ENCODE measurements at places on chromosomes 11 and 22.
A peak's percentile ranks its signal among the peaks of the same experiment; 100 is the strongest.

- no peak for DNase-seq
Measured at GRCh38 chr11:72859126-72859525, 44.9 kb downstream of the ATG16L2 start.

- DNase-seq, result no peak
Measured at GRCh38 chr11:1779806-1780699, 16.3 kb upstream of the CTSD start.

DNA sequence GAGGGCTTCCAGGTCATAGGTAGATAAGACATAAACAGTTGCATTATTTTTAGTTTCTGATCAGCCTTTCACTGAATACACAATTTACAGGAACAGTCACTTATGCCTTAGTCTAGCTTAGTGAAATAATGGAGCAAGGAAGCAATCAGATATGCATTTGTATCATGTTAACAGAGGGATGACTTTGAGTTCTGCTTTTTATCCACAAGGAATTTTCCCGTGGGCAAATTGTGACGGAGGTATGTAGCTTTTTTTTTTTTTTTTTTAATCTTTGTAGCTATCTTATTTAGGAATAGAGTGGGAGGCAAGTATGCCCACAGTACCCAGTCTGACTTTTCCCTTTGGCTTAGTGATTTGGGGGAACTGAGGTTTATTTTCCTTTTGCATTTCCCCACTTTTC, 3.4 kb upstream of the NLRP10 start:
- DNase-seq, result no peak

GRCh38 chr11:82986446-82986845, 84.9 kb downstream of the DDIAS start:
- no peak for DNase-seq

DNA sequence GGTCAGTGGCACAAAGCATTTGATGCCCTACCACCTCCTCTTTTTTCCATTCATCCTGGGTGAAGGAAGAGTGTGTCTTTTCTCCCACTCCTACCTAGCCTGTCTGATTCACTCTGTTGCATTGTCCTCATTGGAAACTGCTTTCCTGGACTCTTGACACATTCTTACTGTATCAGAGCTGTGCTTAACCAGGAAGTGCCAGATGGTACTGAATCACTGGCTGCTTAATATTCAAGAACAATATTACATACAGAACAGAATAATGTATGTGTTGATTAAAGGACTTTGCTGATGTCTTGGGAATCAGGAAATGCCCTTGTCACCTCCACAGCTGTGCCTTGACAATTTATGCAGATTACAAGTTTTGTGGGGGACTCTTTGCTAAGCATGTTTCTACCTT, 44.4 kb downstream of the SVIP start:
- no peak for DNase-seq

GRCh38 chr11:46540807-46541206, 53.0 kb downstream of the AMBRA1 start:
- DNase-seq, result no peak

- no peak for DNase-seq
Measured at GRCh38 chr11:45905095-45905494, 2.0 kb downstream of the FREY1 start.

GRCh38 chr11:73493956-73494598, 103.8 kb downstream of the FAM168A start:
- no peak for DNase-seq

DNA sequence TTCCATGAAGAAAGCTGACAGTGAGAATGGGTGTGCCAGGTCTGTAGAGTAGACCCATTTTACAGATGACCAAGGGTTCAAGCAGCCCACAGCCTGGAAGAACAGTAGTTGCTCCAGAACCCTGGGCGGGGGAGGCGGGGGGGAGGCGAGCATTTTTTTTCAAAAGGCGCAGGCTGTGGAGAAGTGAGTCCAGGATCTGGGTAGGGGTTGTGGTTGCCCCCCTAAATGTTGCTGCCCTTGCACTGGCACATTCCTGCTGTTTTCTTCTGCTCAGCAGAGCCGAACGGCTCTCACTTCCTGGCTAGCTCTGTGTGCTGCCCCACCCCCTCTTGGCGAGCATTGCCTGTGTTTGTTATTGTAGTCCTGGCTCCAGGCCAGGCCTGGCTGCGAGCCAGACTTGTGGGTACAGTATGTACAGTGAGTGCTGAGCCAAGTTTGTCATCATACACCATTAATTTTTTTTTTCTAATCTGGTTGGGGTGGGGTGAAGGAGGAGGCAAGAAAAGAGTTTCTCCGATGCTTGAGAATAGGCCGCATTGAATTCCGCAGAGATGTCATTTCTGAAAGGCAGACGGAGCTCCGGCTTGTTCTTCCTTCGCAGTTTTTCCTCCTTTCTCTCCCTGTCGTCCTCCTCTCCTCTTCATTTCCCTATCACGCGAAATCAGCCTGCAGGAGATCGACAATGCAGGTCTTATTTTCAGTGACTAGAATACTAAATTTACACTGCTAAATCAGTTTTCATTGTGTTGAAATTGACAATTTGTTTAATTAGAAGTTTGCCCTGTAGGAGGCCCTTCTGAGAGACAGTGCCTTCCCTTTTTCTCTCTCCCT, 100.5 kb downstream of the ZBTB16 start:
- peak; percentile 12 for DNase-seq

DNA sequence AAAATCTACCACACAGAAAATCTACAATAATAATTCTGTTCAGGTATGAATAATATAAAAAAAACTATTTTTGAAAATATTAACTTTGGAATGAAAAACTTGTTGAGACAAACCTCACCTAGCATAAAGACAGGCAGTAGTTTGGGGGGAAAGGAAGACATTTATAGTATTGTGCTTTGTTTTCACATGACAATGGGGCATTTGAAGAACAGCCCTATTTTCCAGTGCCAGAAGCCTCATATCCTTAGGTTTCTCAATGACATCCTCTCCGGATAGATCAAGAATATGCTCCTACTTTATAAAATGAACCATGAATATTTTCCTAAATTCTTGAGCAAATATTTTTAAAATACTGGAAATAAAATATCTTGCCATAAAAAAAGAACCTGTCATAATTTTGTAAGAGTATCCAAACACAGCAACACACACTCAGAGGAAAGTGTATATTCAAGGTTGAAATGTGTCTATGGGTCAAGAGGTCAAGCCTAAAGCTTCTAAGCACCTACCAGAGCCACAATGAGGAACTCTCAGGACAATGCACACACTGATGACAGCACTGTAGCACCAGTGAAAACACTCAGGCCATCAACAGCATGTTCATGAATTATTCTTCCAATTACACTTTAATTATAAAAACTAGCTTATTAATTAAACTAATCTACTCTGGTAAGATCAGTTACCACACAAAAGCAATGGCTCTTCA, 68.7 kb downstream of the MRTFA start:
- DNase-seq, result no peak

DNA sequence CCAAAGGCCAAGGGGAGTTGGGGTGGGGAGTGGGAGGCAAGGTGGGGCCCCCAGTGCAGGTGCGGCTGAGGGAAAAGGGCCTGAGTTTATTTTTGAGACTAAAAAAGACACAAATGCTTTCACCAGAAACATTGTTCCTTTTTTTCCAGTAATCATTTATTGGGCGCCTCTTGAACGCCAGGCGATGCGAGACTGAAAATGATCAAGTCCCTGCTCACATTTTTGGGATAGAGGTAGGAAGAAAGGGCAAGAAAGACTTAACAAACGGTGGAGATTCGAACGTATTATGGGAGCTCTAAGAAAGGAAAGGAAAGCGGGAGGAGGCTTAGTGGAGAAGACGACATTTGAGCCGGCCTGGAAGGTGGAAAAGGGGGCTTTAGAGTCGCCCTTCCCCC, 796 bp upstream of the SF3B2 start:
- no peak for DNase-seq

DNA sequence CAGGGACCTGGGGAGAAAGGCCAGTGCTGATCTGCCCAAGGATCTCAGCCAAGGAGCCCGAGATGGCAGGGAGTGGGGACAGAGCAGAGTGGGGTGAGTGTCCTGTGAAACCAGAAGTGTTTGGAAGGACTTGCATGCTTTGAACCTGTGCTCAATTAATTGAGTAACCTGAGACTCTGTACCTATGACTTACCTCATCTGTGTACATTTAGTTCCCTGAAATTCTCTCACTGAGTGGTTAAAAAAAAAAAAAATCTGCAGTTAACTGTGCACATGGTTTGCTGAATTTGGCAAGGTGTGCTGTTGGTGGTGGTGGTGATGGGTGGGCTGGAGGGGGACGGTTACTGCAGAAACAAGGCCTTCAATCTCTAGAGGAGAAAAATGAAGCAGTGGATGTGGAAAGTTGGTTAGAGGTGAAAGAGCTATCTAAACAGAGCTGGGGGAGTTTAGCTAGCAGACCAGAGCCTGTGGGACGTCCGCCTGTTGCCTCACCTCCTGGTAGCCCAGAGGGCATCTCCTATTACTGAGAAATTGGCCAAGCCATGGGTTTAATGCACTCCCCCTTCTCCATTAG, 8.3 kb upstream of the SORL1-AS1 start:
- no peak for DNase-seq

GRCh38 chr11:111408789-111409727, 30.0 kb upstream of the POU2AF1 start:
- DNase-seq, result no peak

DNA sequence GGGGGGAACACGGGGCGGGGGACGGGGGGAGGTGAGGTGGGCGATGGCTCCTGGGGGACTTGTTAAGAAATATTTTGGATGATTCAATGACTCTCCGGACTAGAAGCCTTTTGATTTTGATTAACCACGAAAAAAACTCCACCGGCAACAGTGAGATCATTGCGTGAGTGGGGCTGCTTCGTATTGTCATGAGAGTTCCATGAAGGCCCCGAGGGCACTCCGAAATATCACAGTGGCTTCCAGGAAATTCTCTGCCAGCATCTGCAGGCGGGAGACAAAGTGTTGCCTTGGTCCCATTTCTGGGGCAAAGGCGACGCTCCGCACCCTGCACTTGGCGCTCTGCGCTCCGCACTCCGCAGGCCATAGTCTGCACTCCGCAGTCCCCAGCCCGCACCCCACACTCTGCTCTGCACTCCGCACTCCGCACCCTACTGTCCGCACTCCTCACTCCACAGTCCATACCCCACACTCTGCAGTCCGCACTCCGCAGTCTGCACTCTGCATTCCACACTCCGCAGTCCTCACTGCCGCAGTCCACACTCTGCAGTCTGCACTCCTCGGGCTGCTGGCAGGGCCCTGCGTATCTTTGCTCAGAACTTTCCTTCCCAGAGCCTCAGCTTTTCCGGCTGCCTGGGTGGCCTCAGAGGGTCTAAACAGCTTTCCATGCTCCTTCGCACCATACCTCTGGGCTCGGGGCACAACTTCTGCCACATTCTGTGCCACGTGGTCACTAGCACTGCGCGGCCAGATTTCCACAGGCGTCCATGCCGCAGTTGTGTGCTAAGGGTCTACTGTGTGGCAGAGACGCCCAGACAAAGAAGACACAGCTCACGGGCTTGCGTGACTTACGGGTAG, 61.1 kb downstream of the LINC01488 start:
- no peak for DNase-seq

- no peak for DNase-seq
Measured at GRCh38 chr11:110857892-110858546, 145.8 kb upstream of the ARHGAP20 start.

DNA sequence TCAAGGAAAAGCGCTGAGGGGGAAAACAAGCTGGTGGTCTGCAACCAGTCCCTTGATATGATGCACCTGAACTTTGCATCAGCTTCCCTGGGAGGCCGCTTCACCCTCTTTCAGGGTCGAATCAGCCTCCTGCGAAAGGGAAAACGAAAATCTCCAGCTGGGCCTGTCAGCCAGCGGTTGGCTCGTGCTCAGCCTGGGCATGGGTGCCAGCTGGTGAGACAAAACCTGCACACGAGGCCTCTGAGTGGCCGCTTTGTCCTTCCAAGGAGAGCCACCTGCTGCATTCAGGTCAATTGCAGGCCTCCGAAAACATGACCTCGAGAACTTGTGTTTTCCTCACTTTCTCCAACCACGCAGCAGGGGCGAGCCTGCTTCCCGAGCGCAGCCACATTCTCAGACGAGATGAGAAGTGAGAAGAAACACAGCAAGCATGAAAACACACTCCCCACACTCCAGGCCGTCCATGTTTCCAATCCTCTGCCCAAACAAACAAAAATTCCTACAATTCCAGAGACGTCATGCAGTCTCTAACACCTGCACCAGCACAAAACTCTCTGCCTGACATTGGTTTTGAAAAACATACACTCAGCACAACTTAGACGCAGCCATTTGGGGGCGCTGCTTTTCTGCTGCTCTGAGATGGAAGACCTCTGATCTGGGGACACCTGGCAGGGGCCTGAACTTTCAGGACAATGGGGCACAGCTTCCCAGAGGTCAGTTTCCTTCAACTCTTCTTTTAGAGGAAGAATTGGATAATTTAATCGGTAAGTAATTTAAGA, 77.1 kb downstream of the DHCR7 start:
- no peak for DNase-seq

DNA sequence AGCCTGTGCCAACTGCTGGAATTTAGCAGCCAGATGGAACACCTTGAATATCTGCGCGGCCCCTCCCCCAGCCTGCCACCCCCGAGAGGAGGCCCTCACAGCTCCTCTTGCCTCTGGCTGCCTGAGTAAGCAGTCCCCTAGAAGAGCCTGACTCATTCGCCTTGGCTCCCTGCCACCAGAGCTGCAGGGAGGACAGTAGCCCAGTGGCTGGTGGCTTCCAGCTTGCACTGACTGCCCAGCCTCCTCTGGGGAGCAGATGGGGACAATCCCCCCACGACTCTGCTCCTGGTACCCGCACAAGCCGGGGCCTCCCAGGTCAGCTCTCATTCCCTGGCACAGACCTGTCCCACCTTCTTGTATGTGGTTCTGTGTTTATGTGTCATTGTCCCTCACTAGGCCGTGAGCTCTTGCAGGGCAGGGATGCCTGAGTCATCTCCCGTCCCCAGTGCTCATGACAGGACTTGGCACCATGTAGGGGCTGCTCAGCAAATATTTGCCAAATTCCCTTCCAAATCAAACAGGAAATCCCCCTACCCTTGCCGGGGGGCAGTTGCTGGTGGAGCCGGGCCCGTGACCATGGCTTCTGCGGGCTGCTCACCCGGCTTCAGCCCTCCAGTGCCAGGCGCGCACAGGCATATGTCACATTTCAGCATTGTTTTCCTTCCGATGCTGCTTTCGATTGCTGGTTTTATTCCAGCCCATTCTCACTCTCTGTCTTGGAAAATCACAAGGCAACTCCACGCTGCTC, 43.6 kb downstream of the CACNG2 start:
- no peak for DNase-seq

DNA sequence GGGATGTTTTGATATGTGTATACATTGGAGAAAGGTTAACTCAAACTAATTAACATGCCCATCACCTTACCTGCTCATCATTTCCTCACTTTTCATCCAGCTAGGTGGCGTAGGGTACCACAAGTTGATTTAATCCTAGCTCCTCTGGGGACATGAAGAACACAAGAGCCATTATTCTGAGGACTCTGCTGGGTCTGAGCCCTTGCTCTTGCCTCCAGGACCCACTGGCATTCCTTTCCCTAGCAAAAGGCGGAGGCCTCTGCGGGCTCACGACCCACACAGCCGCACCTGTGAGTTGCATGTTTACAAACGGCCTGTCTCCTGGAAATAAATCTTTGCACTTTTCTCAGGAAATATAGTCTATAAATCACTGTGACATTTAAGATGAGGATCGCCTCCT, 871.9 kb downstream of the TBC1D22A start:
- DNase-seq, result no peak

Data from GM18507 (cell line).